Spinal cord (tissue), 10 donors: ENCODE measurements at places on chromosomes 5 and 9. TPM values are rescaled to one million over a fixed set of nuclear protein-coding genes. Genes with fewer than 3 reads are reported as not detected.

GRCh38 chr9:121362813-121363621, 7.0 kb downstream of the STOM start:
- H3K27me3 ChIP-seq = no peaks in the 10 kb centered on the region
- no peaks in the 10 kb centered on the region for H3K4me1 ChIP-seq
- H3K4me3 ChIP-seq = no peak overlapping the region
- no peaks in the 10 kb centered on the region for H3K36me3 ChIP-seq

- no peak overlapping the region for H3K4me3 ChIP-seq
- DNase-seq = no peak
- H3K36me3 ChIP-seq = no peaks in the 10 kb centered on the region
- H3K4me1 ChIP-seq = no peaks in the 10 kb centered on the region
- H3K27me3 ChIP-seq = no peaks in the 10 kb centered on the region
- H3K27ac ChIP-seq = no peak overlapping the region
These were observed 559.0 kb upstream of the FTMT start for GRCh38 chr5:121292664-121293063.

DNA sequence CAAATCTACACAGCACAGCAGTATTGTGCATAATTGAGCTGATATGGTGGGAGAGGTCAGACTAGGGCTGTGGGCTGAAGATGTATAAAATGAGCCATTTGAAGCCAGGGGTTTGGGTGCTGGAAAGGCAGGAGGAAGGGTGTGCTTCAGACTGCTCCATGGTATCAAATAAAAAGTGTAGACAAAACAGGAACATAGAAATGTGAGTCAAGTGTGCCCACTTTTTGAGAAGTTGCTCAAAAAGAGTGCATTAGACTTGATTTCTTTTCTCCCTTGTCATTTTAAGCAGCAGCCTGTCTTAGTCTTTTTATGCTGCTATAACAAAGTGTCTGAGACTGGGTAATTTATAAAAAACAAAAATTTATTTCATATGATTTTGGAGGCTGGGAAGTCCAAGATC, 55.8 kb upstream of the ZFAND5 start:
- no peaks in the 10 kb centered on the region for H3K36me3 ChIP-seq
- no peaks in the 10 kb centered on the region for H3K4me1 ChIP-seq
- no peak for DNase-seq
- no peak overlapping the region for H3K27ac ChIP-seq
- H3K27me3 ChIP-seq = no peaks in the 10 kb centered on the region

- peaks cover 6% of the 10 kb centered on the region for H3K36me3 ChIP-seq
- H3K4me3 ChIP-seq = no peak overlapping the region
- H3K4me1 ChIP-seq = peaks cover 28% of the 10 kb centered on the region
These were observed 1.3 kb downstream of the ARAP3 start for GRCh38 chr5:141680751-141681201.

DNA sequence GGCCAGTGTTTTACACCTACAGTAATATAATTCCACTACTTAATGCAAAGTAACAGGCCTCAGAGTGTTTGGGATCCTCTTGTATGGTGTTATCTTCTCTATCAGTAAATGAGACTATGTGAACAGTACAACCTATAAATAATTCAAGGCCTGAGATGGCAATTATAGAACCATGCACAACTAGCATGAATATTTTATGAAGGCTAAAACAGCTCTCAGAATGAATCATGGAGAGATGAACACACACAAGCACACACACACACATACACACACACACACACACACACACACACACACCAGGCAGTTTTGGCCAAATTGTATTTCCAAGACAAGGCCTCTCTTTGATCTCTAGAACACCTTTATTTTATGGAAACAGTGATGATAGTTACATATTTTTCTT, 224.9 kb downstream of the EBF1 start:
- no peak overlapping the region for H3K27ac ChIP-seq
- DNase-seq = peak; percentile 75
- no peaks in the 10 kb centered on the region for H3K27me3 ChIP-seq
- no peak overlapping the region for H3K4me3 ChIP-seq
- peaks cover 2% of the 10 kb centered on the region for H3K4me1 ChIP-seq

GRCh38 chr5:37448941-37449340, 69.8 kb downstream of the WDR70 start:
- H3K4me3 ChIP-seq = no peak overlapping the region
- no peak for DNase-seq
- no peak overlapping the region for H3K27ac ChIP-seq
- H3K36me3 ChIP-seq = no peaks in the 10 kb centered on the region
- H3K4me1 ChIP-seq = no peaks in the 10 kb centered on the region

The ANKRD18A gene
- polyA plus RNA-seq = 7.0 TPM

The HRH2 gene
- 3.8 TPM for polyA plus RNA-seq

The GABRA6 gene
- 0.48 TPM for polyA plus RNA-seq

- no peaks in the 10 kb centered on the region for H3K4me1 ChIP-seq
- no peak overlapping the region for H3K27ac ChIP-seq
- DNase-seq = no peak
- H3K4me3 ChIP-seq = no peak overlapping the region
These were observed 136.5 kb upstream of the RAI14 start for GRCh38 chr5:34519489-34520220.

The CRB2 gene
- polyA plus RNA-seq = 17.8 TPM

The GADD45G gene
- polyA plus RNA-seq = 15.6 TPM

- H3K36me3 ChIP-seq = peaks cover 7% of the 10 kb centered on the region
- no peak for DNase-seq
- no peak overlapping the region for H3K4me3 ChIP-seq
- peaks cover 44% of the 10 kb centered on the region for H3K4me1 ChIP-seq
- H3K27me3 ChIP-seq = peaks cover 6% of the 10 kb centered on the region
- H3K27ac ChIP-seq = no peak overlapping the region
These were observed 8.8 kb upstream of the NACC2 start for GRCh38 chr9:136103651-136104487.

DNA sequence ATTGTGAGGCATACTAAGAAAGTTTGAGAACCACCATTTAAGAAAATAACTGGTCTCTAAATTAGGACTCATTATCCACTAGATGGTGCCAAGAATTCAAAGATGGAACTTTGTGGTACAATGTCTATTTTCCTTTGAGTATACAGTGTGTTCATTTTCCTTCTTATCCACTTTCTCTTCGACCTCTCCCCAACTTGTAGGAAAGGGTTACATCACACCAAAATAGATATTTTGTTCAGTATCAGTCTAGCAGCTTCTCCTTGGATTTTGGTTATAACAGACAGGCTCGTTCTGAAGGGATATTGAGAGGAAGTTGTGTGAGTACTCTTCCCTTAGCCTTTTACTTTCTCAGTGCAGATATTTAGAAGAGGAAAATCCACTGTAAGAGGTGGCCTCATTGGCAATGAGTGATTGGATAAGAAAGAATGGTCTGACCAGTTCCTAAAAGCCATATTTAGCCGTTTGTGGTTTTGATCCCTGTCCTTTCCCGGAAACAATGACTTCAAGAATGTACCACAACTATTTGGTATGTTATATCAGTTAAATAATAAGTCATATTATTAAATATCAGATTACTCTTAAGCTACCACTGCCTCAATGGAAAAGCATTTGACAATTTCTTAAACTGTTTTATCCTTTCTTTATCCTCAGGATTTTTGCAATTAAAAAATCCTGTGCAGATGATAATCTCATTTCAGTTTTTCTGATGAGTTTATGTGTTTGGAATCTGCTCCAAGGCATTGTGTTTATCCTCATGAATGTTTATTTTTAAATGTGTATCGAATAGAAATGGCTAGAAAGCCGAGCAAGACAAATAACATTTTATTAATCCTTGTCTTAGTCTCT, 69.0 kb upstream of the GRAMD2B start:
- no peaks in the 10 kb centered on the region for H3K27me3 ChIP-seq
- H3K4me1 ChIP-seq = no peaks in the 10 kb centered on the region
- H3K4me3 ChIP-seq = no peak overlapping the region
- H3K27ac ChIP-seq = peak overlapping the region; percentile 72

DNA sequence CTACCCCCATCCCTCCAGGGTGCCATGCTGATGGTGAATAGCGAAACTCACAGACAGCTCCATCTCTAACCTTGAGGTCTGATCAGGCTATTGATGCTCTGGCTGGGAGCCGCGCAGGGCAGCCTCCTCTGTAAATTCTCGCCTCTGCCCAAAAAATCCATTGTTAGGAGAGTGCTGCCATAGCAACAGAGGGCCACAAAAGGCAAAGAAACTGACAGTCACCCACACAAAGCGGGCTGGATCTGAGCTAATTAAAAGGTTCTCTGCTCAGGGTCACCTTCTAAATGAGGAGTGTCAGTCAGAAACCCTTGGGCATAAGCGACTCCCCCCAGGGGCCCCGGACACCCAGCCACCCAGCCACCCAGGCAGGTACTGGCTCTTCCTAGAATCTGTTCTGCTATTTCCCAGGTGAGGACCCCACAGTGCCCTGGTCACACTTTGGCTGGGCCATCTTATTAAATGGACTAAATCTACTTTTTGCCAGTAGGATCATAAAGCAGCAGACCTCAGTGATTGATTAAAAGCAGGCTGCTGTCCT, 126.7 kb downstream of the MED10 start:
- no peaks in the 10 kb centered on the region for H3K36me3 ChIP-seq
- H3K27ac ChIP-seq = no peak overlapping the region
- no peak for DNase-seq
- H3K27me3 ChIP-seq = no peaks in the 10 kb centered on the region
- H3K4me3 ChIP-seq = no peak overlapping the region

The SYK gene
- 5.6 TPM for polyA plus RNA-seq

DNA sequence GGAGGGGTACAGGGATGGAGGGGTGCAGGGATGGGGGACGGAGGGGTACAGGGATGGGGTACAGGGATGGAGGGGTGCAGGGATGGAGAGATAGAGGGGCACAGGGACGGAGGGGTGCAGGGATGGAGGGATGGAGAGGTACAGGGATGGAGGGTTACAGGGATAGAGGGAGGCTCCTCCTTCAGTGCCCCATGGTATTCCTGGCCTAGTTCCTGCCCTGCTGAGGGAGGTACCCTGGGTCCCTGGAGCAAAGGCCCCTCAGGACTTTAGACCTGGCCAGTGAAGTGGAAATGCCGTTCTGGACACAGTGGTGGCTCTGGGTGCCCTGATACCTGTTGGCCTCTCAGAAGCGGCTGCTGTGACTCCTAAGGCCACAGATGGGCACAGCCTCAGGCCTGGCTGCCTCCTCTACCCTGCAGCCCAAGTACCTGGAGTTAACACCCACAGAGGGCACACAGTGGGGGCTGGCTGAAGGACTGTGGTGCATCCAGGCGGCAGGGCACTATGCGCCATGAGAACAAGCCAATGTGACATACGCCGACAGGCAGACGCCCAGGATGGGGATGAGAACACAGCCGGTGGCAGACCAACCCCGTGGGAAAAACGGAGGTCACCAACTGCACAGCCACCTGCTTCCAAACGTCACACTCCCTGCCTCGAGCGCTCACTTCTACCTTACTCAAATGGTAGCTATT, 8.4 kb downstream of the PTGES2 start:
- no peak overlapping the region for H3K27ac ChIP-seq
- H3K4me1 ChIP-seq = peaks cover 12% of the 10 kb centered on the region
- no peaks in the 10 kb centered on the region for H3K27me3 ChIP-seq

The OTP gene
- 11.8 TPM for polyA plus RNA-seq

- no peak overlapping the region for H3K4me3 ChIP-seq
- H3K4me1 ChIP-seq = no peaks in the 10 kb centered on the region
- no peaks in the 10 kb centered on the region for H3K36me3 ChIP-seq
- H3K27me3 ChIP-seq = no peaks in the 10 kb centered on the region
- H3K27ac ChIP-seq = no peak overlapping the region
- no peak for DNase-seq
These were observed 34.1 kb downstream of the RAD1 start for GRCh38 chr5:34881246-34881645.

DNA sequence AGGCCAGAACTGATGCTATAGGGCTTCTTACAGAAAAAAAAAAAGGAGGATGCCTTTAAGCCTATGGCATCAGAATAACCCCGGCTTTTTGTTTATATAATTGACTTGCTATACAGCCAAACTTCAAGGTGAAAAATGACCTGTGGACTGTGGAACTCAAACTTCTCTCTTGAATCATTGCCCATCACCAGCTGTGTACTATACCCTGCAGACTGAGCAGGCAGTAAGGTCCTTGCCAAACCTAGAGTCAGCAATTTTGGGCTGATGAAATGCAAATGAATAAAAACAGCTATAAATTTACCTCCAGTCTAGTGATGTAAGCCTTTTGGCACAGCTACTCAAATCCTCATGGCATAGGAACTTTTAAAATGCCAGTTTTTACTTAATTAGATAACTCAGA, 44.5 kb upstream of the PPP3R2 start:
- no peak overlapping the region for H3K27ac ChIP-seq
- H3K4me1 ChIP-seq = no peaks in the 10 kb centered on the region
- no peaks in the 10 kb centered on the region for H3K27me3 ChIP-seq
- no peak for DNase-seq

The HTR4 gene
- 1.6 TPM for polyA plus RNA-seq

The CCDC183 gene
- 7.2 TPM for polyA plus RNA-seq

The GRXCR2 gene
- polyA plus RNA-seq = not detected

GRCh38 chr5:140236891-140237598, 62.1 kb downstream of the CYSTM1 start:
- no peak overlapping the region for H3K27ac ChIP-seq
- no peaks in the 10 kb centered on the region for H3K27me3 ChIP-seq
- H3K4me1 ChIP-seq = peaks cover 16% of the 10 kb centered on the region
- H3K36me3 ChIP-seq = no peaks in the 10 kb centered on the region
- DNase-seq = no peak

The NUTM2G gene
- 1.7 TPM for polyA plus RNA-seq

- no peaks in the 10 kb centered on the region for H3K4me1 ChIP-seq
- no peak overlapping the region for H3K27ac ChIP-seq
- peaks cover 5% of the 10 kb centered on the region for H3K36me3 ChIP-seq
- no peak overlapping the region for H3K4me3 ChIP-seq
- peak; percentile 15 for DNase-seq
- H3K27me3 ChIP-seq = no peaks in the 10 kb centered on the region
These were observed 136.7 kb upstream of the TNFAIP8 start for GRCh38 chr5:119218830-119219782.

DNA sequence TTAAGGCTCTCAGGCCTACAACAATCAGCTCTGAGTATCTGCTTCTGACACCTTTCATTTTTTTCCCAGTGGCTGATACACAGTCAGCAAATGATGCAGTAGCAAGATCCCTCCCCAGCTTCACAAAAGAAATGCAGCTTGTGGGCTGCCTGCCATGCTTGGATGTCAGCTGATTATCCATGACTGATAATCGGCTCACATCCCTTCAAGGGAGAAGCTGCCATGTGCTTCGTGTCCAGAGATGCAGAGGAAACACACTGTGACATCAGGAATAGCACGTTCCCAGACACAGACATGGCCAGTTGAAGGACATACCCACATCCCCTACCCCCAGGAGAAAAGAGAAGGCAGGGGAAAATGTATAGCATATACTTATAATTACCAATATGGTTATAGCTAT, 27.9 kb downstream of the TMEM215 start:
- H3K4me1 ChIP-seq = no peaks in the 10 kb centered on the region
- H3K27ac ChIP-seq = no peak overlapping the region
- no peaks in the 10 kb centered on the region for H3K27me3 ChIP-seq
- no peaks in the 10 kb centered on the region for H3K36me3 ChIP-seq

DNA sequence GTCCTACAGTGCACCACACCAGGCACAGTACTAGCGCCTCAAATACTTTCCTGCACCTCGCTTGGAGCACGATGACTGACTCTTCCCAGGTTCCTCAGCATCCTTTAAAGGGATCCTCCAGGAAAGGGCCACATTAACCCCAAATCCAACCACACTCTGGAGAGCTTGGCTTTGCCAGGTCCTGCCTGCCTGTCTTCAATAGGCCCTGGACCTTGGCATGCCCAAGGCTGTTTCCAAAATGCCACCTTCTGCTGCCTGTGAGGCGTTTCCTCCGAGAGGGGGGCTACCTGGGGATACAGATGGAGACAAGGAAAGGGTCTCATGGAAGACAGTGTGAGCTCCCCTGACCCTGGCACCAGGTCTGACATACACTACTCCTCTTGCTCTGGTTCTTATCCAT, 169.9 kb downstream of the DAB2IP start:
- H3K4me1 ChIP-seq = peaks cover 43% of the 10 kb centered on the region
- H3K4me3 ChIP-seq = no peak overlapping the region
- H3K27me3 ChIP-seq = no peaks in the 10 kb centered on the region
- H3K36me3 ChIP-seq = peaks cover 9% of the 10 kb centered on the region
- H3K27ac ChIP-seq = no peak overlapping the region
- DNase-seq = no peak

The CHMP5 gene
- polyA plus RNA-seq = 116 TPM
